ENCODE measurements at places on chromosomes 6 and 20. TPM values are rescaled to one million over a fixed set of nuclear protein-coding genes. Genes with fewer than 3 reads are reported as not detected.

Gene HCRTR2
- total RNA-seq = 1.4 TPM

Gene OLIG3
- not detected for total RNA-seq

Gene PAK5
- total RNA-seq = 3.1 TPM

Gene TXLNB
- total RNA-seq = 3.9 TPM

Gene PPP1R3G
- total RNA-seq = 8.9 TPM

Gene PREX1
- total RNA-seq = 6.5 TPM
